Myocyte (in vitro differentiated cells): ENCODE measurements at places on chromosomes 7 and 10. TPM values are rescaled to one million over a fixed set of nuclear protein-coding genes. Genes with fewer than 3 reads are reported as not detected.

TMEM176B gene
- not detected in 2 replicates for total RNA-seq

LIPN gene
- not detected in 2 replicates for total RNA-seq

GRCh38 chr10:107548301-107548700 is 383.8 kb upstream of the SORCS1 start:
- no peak for DNase-seq

RASSF4 gene
- 608 and 1,159 TPM in 2 replicates for total RNA-seq

IFIT1B gene
- not detected in 2 replicates for total RNA-seq
